Ureter (tissue), 1 donor: ENCODE measurements at places on chromosomes 2 and 18. TPM values are rescaled to one million over a fixed set of nuclear protein-coding genes. Genes with fewer than 3 reads are reported as not detected.

The DSC3 gene
- total RNA-seq: 5.7 TPM

The TNFAIP6 gene
- total RNA-seq: 1.9 TPM

The HOXD1 gene
- 11.1 TPM for total RNA-seq

The SLC23A3 gene
- total RNA-seq: 1.6 TPM

The MFSD6 gene
- 67.5 TPM for total RNA-seq

The FASTKD2 gene
- total RNA-seq: 38.8 TPM

The TOGARAM2 gene
- 0.31 TPM for total RNA-seq
